ENCODE measurements at places on chromosomes 1 and 21.
A peak's percentile ranks its signal among the peaks of the same experiment; 100 is the strongest.

DNA sequence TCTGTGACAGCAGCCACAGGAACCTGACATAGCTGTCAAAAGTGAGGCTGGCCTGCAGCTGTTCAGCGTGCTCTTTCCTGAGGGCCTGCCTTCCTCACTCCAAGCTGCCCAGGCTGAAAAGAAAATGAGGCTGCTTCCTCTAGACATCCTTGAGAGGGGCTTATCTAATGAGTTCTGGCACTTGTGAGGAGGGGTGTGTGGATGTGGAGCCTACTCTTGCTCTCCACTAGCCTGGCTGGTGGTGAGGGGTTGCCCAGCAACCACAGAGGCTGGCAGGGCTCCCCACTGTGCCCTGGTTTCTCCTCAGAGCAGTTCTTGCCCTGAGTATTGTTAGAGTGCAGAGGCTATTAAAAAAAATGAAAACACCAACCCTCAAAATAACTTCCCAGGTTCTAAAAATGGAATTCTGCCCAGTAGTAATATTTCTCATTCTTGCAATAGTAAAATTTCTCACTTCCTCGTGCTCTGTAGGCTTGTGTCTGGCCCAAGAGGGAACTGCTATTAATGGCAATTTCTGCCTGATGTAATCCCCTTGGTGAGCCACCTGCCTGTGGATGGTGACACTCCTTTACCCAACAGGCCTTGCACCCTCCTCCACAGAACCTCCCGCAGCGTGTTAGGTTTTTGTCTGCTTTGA is 52.6 kb upstream of the EPS8L3 start:
- DNase-seq = no peak

GRCh38 chr1:154557248-154557938 is 1.1 kb downstream of the UBE2Q1 start:
- DNase-seq = no peak

- no peak for DNase-seq
These were observed 23.0 kb downstream of the S100A10 start for GRCh38 chr1:151970626-151971025.

DNA sequence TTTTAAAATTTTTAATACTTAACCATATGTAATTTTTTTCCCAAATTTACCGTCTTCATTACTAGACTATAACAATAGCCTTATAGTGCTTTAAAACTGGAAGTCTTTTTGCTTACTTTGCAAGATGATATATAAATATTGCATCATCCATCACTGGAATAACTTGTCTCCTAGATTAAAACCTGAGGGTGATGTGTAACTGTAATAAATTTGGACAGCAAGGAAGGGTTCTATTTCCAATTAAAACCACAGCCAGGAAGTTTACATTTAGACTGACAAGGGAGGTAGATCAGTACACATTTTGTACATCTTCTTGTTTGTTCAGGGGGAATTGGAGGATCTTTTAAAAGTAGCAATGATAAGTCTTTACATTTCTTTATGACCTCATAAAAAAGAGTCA is 21.9 kb downstream of the NTNG1 start:
- DNase-seq = no peak

GRCh38 chr1:221117548-221117951 is 238.3 kb downstream of the HLX start:
- DNase-seq = no peak

- DNase-seq = no peak
These were observed 30.0 kb downstream of the KIF26B start for GRCh38 chr1:245184779-245185178.

- DNase-seq = no peak
These were observed 217.2 kb downstream of the CHRM3 start for GRCh38 chr1:239603530-239603929.

- DNase-seq = no peak
These were observed 245.3 kb upstream of the ZP4 start for GRCh38 chr1:238135708-238136664.

DNA sequence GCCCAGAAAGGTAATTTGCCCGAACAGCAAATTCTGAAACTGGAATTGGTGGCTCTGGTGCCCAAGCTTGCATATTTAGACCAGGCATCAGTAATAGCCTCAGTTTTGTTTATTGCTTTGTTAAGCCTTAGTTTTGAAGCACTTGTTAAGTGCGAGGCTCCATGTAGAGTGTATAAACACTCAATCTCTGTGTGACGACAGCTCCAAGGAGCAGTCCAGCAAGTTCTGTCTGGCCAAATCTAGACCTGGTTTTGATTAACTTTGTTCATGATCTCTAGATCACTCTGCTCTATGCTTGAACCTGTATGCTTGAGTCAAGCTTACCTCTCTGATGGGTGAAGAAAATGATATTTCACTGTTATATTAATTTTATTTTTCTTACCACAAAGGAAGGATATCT is 37.4 kb downstream of the DOP1B start:
- no peak for DNase-seq

DNA sequence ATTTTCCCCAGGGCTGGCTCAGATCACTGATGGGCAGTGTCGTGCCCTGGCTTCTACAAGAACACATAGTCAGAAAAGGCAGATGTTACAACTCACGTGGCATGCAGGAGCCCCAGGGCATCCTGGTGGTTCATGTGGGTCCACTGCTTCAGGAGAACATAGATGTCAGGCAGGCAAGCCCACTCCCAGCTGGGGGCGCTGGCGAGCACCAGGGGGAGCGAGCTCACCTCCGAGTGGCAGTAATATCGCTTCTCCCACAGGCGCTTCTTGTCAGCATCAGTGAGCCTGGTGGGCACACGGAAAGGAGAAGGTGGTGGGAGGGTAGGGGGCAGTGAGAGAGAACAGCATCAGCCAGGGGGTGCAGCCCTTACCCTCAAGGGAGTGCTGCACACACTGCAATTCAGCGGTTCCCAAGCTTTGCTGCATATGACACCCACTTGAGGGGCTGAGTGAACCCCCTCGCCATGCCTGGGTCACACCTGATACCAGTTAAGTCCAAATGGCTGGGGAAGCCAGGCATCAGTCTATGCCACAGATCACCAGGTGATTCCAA is 34.3 kb upstream of the PPP1R15B start:
- peak; percentile 21 for DNase-seq

GRCh38 chr1:82836213-82836972 is 1035.7 kb downstream of the ADGRL2 start:
- DNase-seq = no peak

DNA sequence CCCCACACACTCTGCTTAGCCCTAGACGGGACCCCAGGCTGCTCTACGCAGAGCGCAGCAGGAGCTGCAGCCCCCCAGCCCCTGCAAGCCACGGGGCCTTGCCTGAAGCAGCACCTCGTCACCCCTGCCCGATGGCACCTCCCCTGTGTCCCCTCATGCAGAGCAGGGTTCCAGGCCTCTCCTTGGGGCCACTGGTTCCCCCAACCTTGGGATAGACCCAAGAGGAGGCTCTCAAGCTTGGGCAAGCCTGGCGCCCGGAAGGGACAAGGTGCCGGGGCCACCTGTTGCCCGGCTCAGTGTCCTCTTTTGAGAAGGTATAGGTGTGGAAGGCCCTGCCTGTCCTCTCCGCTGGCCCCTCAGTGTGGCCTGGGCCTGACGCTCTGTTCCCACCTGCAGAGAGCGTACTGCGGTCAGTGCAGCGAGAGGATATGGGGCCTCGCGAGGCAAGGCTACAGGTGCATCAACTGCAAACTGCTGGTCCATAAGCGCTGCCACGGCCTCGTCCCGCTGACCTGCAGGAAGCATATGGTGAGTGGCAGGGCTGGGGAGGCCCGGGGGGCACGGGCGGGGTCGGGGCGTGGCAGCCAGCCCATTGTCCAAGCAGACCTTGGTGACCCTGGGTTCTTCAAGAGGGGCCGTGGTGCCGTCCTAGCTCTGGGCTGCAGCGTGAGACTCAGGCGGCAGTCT is 50.6 kb downstream of the FAAP20 start:
- DNase-seq = no peak

DNA sequence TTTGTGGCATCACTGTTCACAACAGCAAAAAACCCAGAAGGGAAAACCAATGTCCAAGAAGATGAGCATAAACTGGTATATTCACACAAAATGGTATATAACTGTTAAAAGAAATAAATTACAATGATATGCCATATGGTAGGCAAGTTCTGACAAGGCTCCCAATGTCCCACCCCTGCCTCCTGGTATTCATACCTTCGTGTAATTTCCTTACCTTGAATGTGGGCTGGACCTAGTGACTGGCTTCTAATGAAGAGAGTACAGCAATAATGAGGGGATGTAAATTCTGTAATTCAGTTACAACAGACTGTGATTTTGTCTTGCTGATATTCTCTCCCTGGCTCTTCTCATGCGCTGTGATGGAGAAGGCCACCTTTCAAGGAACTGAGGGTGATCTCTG is 9.3 kb downstream of the ANKRD45 start:
- DNase-seq = no peak

GRCh38 chr1:15911927-15912326 is 64.0 kb downstream of the ZBTB17 start:
- no peak for DNase-seq

DNA sequence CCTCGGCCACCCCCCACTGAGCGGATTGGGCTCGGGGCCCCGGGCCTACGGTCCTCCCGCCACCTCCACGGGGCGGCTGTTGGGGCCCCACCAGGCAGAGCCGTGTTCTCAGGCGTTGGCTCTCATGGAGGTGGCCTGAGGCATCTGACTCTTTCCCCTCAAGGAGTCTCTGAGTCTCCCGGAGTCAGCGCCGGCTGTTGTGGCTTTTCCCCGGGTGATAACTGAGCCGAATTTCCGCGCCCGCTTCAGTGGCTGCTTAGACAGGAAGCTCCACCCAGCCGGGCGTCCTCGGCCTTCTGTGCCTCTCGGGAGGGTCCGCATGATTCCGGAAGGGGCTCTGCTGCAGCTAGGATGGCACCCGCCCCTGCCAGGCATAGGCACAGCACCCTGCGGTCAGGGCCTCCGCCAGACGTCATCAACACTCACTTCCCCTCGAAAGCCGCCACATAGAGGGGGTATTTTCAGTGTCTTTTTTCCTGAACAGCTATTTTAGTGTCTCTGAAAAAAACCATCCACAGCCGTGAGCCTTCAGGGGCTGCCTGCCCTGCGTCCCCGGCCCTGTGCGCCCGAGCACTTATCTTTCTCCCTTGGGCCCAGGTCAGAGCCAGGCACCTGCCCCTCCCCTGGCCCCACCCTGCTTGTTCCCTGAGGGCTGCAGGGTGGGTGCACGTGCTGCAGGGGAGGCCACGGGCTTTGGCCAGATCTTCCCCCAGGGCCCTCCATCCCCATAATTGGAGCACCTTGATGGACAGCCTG is 72.9 kb downstream of the SKI start:
- peak; percentile 86 for DNase-seq

GRCh38 chr1:115908565-115909274 is 67.6 kb upstream of the SLC22A15 start:
- DNase-seq = no peak

DNA sequence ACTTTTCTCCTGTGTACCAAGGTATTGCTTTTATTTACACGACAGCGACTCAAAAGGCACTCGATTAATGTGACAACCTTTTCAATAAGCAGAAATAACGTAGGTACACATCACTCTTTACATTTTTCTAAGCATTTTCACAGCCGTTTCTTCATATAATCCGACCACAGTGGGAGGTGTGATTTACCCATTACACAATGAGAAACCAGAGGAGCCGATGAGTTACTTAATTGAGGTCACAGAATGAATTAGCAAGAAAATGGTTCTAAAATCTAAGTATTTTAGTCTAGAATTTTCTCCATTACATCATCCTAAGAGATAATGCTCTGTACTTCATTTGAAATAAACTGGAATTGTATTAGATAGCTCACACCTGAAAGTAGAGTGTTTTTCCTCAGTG is 71.5 kb downstream of the UMODL1 start:
- no peak for DNase-seq

GRCh38 chr1:206656936-206657335 is 21.6 kb downstream of the DYRK3 start:
- no peak for DNase-seq

DNA sequence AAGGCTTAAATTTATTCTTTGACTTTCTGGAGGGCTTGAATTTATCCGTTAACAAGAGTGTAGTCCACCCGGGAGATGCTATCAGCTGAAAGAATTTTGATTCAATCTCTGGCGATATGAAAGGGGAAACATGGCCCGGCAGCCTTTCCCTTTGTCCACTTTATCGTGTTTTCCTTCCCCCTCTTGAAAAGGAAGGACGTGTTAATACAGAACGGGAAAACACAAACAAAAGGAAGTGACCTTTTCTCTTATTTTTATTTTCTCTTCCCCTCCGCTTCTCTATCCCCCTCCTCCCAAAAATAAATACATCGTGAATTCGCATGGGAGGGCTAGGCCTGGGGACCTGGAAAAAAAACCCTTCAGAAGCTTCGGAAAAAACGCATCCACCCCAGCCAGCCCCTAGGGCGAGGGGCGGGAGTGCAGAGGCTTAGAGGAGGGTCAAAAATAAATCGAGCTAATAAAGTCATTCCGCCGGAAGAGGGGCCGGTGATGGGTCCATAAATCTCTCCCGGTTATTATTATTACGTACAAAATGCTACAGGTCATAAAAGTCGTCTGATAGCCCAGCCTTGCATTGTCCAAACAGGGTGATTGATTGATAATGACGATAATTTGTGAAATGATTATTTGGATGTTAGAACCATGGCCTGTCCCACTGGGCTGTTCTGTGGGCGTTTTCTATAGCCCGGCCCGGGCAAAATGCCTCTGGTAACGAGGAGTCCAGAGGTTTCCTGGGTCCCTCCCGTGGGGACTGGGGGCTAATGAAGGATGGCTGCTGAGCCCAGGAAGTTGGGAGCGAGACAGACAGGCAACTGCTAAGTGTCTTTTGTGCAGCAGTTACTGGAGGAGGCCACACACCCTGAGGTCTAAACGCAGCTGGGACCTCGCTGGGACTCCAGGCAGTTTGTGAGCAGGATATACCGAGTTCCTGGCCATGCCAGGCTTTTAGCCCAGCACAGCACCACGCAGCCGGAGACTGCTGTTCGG is 179.4 kb downstream of the PRDM16 start:
- DNase-seq = no peak

- DNase-seq = no peak
These were observed 12.0 kb upstream of the SLC9A1 start for GRCh38 chr1:27166929-27167328.

DNA sequence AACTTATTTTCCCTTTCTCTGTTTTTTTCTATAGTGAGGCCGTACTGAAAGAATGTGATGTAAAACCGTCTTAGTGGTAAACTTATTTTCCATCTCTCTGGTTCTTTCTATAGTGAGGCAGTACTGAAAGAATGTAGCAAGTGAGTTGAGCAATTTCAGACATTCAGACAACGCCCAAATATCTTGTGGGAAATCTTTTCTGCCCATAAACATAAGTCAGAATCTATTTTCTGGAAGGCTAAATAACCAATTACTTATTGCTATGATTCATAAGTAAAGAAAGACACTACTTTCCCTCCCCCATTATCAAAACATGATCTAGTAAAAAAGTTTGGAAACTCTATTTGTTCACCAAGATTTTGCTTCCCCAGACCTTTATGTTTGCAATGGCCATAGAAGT is 18.8 kb upstream of the SCCPDH start:
- no peak for DNase-seq

- DNase-seq = peak; percentile 65
These were observed 107.3 kb upstream of the RUNX3 start for GRCh38 chr1:25037174-25038074.

- DNase-seq = no peak
These were observed 302.1 kb upstream of the RRP15 start for GRCh38 chr1:217983051-217983375.
